ENCODE measurements at places on chromosomes 7 and 10.

GRCh38 chr10:116665541-116666125, 44.9 kb downstream of the PNLIPRP2 start:
- no peak for DNase-seq

DNA sequence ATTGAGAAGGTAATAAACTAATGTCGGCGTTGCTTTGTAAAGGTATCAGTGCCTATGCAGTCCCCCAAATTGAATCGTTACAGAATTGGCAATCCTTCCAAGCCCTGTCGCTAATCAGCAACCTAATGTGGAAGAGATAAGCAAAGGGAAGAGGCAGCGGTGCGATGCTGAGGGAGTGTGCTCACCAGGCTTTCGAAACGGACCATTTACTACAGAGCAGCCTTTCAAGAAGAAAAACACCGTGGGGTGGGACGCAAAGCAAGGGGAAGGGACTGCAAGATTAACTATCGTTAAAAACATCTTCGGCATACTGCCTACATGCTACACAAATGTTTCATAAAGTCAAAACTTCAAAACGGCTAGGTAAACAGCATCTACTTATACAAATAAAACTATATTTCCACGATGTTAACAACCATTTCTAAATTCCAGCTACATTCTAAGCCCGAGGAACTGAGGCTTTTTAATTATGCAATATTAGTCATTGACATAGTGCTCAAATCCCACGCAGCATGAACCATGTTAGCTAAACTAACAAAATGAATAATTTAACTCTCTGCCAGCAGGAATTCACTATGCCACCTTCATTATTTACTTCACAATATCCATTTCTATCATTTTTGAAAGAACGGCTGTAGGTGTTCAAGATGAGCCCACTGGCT, 85.2 kb downstream of the CHCHD3 start:
- DNase-seq: no peak

DNA sequence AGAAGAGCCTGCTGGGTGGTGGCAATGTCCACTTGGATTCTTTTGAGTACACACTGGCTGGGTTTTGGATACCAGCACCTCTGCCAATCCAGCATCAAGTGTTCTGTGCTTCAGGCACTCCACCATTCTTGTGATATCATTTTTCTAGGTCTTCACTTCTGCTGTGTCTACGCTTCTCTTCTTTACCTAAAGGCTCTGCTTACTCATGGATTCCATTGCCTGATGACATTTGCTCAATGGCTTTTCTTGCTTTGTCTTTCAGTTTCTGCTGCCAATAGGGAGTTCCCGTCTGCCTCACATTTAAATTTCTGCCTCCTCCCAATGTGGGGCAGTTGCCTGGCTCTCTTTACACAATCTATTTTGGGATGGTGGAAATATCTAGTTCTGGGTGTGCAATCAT, 12.7 kb upstream of the PAPSS2 start:
- DNase-seq: no peak

DNA sequence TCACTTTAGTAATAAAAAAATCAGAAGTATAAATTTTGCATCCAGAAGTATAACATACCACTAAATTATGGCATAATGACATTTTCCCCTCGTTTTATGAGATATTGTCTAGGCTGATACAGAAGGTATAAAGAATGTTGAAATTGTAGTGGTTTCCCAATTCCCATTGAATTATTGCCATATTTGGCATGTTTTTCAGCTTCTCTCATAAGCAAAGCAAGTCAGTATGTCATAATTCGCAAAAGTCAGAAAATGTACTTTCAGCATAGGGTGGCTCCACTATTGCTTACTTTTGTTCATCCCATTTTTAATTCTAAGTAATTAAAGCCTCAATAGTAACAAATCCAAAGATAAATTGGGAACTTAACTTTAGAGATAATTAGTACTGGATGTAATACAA, 19.7 kb upstream of the PTPRZ1 start:
- no peak for DNase-seq

DNA sequence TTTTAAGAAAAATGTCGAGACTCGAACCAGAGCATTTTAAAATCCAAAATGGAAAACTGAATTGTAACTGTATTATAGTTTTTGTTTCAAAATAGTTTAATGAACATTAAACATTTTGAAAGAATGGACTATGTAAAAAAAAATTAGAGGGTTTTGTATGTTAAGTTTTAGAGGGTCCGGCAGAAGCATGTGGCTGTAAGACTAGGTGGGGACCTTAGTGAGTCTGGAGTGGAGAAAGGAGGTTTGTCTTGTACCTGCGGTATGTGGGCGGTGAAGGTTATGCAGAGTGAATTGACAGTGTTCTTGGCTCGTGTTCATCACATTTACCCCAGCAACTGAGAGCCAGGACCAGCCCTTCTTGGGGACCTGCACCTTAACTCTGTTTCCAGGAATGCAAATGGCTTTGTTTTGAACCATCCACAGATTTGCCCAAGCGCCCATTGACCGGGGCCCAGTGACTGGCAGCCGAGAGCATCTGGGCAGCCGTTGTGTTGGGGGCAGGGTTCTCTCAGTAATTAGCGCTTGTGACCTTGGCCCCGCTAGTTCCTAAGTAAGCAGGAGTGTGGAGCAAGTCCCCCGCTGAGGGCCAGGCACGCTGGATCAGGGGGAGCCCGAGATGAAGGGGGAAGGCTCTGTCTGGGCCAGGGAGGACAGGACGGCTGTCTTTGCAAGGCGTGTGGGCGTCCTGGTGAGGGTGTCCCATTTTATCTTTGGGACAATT, 1.4 kb upstream of the KLF6 start:
- DNase-seq: no peak
